ENCODE measurements at places on chromosomes 7 and 10.

- ATAC-seq = peak; percentile 86
Observed at GRCh38 chr7:17402628-17403278, 104.3 kb downstream of the AHR start.

- ATAC-seq = no peak
Observed at GRCh38 chr10:42935466-42935865, 141.4 kb upstream of the RET start.

GRCh38 chr10:130787243-130787642, 524.3 kb downstream of the TCERG1L start:
- ATAC-seq = no peak

DNA sequence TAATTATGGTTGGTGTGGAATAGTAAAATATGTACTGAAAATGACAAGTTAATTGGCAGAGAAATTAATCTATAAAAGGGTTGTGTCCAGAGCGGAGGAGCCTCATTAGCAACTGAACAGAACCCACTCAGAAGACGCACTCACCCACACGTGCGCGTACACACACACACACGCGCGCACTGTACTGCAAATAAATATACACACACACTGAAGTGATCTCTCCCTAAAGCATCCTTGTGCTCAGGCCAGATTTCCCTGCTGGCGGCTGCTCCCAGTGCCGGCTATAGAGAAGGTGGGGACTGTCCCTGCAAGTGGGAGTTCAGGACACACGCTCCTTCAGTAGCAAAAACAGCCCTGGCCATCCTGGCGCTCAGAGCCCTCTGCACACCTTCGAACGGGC, 85.2 kb downstream of the CHST15 start:
- ATAC-seq = no peak

- no peak for ATAC-seq
Observed at GRCh38 chr7:131459256-131459655, 97.2 kb downstream of the PODXL start.

GRCh38 chr7:157544980-157545680, 208.3 kb downstream of the DNAJB6 start:
- peak; percentile 48 for ATAC-seq

DNA sequence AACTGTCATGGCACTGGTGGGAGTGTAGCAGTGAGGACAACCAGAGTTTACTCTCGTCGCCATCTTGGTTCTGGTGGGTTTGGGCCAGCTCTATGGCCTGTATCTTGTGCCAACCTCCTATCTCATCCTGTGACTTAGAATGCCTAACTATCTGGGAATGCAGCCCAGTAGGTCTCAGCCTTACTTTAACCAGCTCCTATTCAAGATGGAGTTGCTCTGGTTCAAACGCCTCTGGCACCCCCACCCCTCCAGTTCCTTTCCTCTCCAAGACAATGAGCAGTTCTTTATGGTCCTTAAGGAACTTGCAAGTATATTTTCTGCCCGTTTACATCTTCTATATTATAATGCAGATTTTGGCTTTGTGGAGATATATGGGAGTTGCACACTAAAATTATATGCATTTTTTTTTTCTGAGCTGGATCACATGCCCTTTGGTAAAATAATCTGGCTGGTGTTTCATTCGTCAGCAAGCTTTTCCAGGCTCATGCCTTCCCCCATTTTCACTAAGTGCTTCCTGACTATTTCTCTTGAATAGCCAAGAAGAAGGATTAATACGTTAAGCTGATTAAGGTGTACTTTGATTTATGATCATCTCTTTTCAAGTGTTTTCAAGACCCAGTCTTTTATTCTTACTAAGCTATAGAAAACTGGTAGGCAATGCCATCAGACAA, 11.2 kb upstream of the WIPF3 start:
- ATAC-seq = no peak

DNA sequence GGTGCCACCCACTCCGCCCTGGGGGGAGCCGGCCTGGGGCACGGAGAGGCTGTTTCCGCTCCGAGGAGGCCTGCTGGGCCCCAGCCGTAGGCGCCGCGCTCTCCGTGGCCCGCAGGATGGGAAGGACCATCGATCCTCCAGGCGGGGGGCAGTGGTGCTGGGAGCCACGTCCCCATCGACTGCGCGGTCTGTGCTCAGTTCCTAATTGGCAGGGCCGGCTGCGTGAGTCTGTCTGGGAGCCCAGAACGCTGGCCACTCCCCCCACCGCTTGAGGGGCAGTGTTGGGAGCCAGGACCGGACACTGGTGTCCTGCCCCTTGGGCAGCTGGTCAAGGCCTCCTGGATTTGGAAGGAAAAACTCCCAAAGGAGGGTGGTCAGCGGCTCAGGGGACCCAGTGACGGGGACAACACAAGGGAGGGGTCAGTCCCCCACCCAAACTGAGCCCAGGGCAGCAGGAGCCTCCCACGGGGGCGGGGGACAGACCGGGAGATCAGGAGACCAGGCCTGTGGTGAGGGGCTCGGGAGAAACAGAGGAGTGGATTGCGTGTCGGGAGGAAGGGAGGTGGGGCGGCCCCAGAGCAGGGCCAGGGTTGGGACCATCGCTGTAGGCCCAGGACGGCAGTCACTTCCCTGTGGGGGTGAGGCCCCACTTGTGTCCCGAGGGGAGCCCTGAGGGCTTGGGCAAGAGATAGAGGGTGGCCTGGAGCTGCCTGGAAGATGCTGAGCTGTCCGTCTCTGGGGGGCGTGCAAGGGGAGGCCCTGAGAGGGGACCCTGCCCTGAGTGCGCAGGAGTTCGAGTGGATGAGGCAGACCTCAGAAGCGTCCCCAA, 89.0 kb downstream of the UNCX start:
- no peak for ATAC-seq

- ATAC-seq = no peak
Observed at GRCh38 chr7:124060528-124060927, 27.7 kb upstream of the TMEM229A start.

- no peak for ATAC-seq
Observed at GRCh38 chr10:125844751-125845221, 21.4 kb downstream of the BCCIP start.

DNA sequence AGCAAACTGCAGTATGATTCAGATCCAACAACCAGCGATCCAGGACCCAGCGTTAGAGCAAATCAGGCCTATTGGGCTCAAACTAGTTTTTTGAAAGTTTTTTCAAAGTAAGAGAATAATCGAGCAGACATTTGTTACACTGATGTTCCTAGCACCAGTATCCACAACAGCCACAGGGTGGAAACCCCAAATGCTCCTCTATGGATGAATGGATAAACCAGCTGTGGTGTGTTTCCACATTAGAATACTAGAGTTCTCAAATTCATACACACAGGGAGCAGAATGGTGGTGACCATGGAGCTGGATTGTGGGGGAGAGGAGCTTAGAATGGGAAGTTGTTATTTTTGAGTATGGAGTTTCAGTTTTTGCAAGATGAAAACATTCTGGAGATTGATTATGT, 60.7 kb downstream of the PDIA4 start:
- no peak for ATAC-seq

GRCh38 chr7:38568497-38568896, 62.7 kb downstream of the AMPH start:
- no peak for ATAC-seq

DNA sequence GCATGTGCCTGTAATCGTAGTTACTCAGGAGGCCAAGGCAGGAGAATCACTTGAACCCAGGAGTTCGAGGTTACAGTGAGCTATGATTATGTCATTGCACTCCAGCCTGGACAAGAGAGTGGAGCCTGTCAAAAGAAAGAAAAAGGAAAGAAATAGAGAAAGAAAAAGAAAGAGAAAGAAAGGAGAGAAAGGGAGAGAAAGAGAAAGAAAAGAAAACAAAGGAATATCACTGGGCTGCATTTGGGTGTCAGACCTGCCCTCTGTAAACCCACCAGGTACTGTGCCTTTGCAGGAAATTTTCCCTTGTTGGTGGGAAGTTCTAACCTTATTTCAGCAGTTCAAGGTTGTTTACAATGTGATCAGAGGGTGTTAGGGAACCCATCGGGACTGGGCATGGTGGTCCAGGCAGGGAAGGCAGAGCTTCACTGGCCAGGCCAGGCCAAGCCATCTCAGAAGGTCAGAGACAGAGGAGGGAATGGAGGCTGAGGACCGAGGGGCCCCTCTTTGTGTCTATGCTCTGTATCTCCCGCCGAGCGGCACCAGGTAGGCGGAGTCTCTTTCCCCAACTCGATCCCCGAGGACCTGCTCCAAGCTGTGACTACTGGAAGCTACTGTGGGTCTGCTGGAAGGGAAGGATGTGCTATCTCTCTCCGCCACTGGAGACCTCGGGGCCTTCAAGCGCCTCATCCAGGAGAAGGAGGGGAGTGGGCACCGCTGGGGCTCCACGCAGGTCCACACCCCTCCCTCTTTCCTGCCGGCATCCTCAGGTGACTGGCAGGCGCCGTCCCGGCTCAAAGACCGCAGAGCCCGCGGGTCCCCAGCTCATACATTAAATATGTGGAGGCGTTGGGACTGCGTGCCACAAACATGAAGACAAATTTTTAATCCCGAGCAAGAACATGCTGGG, 15.2 kb upstream of the KAZALD1 start:
- no peak for ATAC-seq

DNA sequence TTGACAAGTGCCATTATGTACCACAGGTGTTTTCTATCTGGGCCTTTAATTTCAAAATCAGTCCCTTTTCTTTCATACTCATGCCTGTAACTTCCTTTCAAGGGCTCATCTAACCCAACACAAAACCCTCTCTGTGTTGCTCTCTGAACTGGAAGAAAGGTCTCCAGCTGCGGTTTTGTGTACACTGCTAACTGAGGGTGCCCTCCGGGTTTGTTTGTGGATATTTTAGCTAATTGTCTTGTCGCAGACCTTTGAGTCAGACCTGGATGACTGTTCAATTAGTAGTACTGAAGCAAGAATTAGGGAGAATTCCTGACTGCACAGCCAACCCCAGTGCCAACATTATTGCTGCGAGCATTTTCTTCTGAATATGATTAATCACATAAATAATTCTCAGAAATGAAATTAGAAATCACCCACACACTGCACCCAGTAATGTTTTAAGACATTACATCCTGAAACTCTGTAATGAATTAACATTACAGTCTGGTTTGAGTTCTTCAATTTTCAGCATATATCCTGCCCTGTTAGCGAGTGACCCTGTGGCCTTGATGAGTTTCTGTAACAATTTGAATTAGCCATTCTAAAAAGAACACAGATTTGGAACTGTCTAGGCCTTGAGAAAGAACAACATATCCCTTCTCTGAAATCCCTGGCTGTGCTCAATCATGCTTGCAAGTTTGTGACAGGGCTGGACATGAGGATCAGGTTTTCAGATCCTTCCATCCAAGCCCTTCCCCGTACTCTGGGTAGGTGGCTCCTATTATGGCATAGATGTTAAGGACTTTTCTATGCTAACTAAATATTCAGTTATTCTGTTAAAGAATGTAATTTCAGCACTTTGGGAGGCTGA, 460.1 kb downstream of the PLXDC2 start:
- ATAC-seq = no peak

- no peak for ATAC-seq
Observed at GRCh38 chr7:40758590-40758989, 623.8 kb downstream of the SUGCT start.

- no peak for ATAC-seq
Observed at GRCh38 chr10:43083764-43084163, 6.9 kb downstream of the RET start.

- ATAC-seq = no peak
Observed at GRCh38 chr10:131870831-131871672, 29.8 kb upstream of the PPP2R2D start.

DNA sequence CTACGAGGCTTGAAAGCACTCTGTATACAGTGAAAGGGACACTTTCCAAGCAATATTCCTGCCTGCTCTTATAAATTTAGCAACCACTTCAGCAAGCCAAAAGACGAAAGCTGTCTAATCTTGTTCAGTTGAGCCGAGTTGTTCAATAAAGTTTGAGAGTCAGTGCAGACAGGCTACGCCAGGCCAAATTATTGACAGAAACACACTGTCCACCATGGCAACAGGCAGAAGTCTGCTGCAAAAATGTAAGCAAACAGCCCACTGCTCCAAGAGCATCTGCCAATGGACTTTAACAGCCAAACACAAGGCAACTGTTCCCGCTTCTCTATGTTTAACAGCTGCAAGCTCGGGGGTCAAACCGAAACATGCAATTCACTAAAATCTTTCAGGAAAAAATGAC, 85.7 kb downstream of the GLI3 start:
- ATAC-seq = no peak

DNA sequence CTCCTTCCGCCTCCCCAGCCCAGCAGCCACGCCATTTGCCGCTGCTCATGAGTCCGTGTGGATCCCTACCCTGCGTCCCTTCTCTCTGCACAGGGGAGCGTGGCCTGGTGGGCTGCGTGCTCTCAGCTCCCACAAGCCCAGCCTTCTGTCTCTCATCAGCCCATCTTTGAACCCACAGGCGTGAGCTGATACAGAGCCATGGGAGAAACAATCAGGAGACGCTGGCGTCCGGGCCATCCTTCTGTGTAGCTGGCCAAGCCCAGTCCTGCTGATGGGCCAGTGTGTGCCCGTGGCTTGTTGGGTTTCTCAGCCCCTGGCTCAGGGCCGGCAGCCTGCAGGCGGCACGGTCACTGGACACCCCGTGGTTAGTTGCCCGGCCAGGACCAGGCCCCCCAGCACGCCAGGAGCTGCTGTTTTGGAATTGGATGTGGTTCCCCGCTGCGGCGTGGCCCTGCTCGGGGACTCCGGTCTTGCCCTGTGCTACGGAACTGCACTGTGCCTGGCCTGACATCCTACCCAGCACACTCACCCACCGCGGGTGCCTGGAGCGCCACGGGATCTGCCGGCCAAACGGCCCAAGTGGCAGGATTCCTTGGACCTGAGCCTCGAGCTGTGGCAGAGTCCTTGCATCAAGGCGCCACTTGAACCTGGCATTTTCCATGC, 88.9 kb downstream of the ELFN1 start:
- no peak for ATAC-seq

DNA sequence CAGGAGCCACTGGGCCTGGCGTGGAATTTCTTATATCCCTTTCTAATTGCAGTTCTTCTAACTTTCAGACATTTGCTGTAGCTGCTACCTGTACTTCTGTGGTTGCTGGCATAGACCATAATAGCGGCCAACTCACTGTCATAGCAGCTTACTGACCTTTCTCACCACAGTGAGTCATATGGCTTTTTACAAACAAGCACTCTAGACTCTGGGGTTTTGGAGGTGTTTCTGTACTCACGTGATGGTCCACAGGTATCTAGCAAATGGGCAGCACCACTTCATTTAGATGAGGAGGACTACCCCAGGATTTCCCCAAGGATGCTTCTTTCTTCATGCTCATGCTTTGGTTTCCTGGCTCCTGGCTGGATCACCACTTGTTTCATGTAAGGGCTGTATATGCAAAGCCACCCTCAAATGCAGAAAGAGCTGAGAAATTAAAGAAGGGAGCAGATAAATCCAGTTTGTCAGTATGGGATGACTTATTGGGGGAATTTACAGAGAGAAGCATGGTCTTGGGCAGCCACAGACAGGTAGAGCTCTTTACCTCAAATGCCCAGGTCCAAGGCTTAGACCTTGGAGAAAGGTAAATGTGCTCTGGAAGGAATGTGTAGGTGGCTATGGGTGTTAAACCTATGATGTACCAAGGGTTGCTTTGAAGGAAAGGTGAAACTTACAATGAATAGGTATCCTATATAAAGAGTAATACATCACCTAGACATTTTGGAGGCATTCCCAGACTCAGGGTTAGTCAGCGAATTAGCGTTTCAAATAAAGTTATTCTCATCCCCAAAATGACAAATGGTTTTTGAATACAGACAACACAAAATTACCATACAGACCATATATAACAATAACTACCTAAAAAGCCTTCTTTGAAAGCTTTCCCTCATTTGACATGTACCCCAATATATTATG, 15.9 kb upstream of the SLC25A16 start:
- ATAC-seq = peak; percentile 81

- no peak for ATAC-seq
Observed at GRCh38 chr10:97810446-97810845, 38.6 kb upstream of the SFRP5 start.

GRCh38 chr7:12578930-12579640, 8.6 kb downstream of the SCIN start:
- ATAC-seq = no peak

GRCh38 chr10:78187371-78187770, 153.7 kb downstream of the RPS24 start:
- ATAC-seq = no peak

Measured in stimulated activated memory B cell treated with anti-CD40 and anti-IgM and Interleukin-4, amounts not matched to agents 10 μg/mL and 1 μg/mL and 100 μg/mL, for 72 hours (primary cell).